ENCODE measurements at places on chromosomes 6 and 20. TPM values are rescaled to one million over a fixed set of nuclear protein-coding genes. Genes with fewer than 3 reads are reported as not detected.

CENPQ gene
- total RNA-seq, result 14.1 TPM

FILIP1 gene
- 8.2 TPM for total RNA-seq

PHACTR1 gene
- total RNA-seq, result 18.1 TPM

LY6G5C gene
- 0.40 TPM for total RNA-seq

BTN1A1 gene
- total RNA-seq, result not detected

GSTA4 gene
- total RNA-seq, result 98.8 TPM

DPPA5 gene
- not detected for total RNA-seq

BAG2 gene
- total RNA-seq, result 2.8 TPM

- no peak for DNase-seq
- H3K27ac ChIP-seq, result no peak overlapping the region
- H3K36me3 ChIP-seq, result no peaks in the 10 kb centered on the region
- H3K4me1 ChIP-seq, result peaks cover 13% of the 10 kb centered on the region
- no peak overlapping the region for H3K4me3 ChIP-seq
- H3K27me3 ChIP-seq, result peaks cover 3% of the 10 kb centered on the region
These were observed 4.0 kb downstream of the MAP3K5 start for GRCh38 chr6:136788069-136788902.

DNA sequence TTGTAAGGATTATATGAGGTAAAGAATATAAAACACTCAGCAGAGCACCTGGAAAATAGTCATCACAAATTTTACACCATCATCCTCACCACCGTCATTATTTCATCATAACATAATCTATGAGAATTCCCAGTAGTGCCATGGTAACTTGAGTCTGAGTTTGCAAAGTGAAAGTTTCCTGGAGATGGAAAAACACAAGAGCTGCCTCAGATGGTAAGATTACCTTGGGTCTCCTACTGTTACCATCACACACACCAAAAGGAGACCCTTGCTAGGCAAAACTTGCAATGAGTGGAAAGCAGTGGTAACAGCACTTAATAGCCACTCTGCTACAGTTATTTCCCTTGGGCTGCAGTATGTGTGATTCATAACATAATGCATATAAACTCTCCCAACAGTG lies 589.8 kb downstream of the RNF144B start:
- no peak overlapping the region for H3K4me3 ChIP-seq
- H3K27me3 ChIP-seq, result no peaks in the 10 kb centered on the region
- H3K27ac ChIP-seq, result no peak overlapping the region
- no peaks in the 10 kb centered on the region for H3K36me3 ChIP-seq
- H3K4me1 ChIP-seq, result no peaks in the 10 kb centered on the region

DNA sequence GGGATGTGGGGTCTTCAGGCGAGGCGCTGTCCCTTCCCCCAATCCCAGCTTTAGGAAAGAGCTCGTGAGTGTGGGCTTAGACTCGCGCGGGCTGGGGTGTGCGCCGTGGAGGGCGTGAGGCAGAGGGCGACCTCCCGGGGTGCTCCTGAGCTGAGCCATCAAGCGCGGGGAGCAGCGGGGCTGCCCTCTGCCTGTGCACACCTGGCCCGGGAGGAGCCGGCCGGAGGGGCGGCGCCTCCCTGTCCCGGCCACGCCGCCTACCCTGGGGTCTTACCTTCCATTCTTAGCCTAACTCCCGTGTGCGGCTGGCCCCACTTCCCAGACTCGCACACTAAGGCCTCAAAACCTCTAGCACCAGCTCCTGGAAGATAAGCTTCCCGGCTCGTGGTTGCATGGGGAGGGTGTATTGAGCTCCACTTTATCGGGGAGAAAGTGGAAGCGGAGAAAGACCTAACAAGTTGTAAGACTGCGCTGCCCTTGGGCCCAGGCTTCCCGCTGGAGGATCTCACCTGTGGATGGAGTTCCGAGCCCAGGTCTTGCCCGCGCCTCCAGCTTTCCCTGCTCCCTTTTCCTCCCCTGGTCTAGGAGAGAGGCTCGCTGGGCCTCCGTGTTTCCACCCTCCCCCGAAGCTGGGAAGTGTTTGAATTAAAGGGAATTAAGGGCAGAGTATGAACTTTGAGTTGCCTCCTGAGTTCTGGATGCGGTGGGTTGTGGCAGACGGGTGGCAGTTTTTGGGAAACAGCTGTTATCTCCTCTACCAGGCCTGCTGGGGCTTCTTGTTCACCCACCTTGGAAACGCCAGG lies 1.2 kb downstream of the DNMT3B start:
- no peak for DNase-seq
- H3K4me1 ChIP-seq, result peaks cover 24% of the 10 kb centered on the region
- H3K4me3 ChIP-seq, result peak overlapping the region; percentile 75
- H3K27me3 ChIP-seq, result no peaks in the 10 kb centered on the region
- H3K36me3 ChIP-seq, result no peaks in the 10 kb centered on the region

GRCh38 chr6:29758761-29759160 lies 35.5 kb downstream of the HLA-F start:
- DNase-seq, result no peak
- peaks cover 34% of the 10 kb centered on the region for H3K27me3 ChIP-seq
- peaks cover 5% of the 10 kb centered on the region for H3K4me1 ChIP-seq
- no peak overlapping the region for H3K27ac ChIP-seq

- H3K27me3 ChIP-seq, result no peaks in the 10 kb centered on the region
- no peak overlapping the region for H3K4me3 ChIP-seq
These were observed 193.3 kb downstream of the SASH1 start for GRCh38 chr6:148535976-148536375.

GRCh38 chr6:2943564-2943955 lies 27.8 kb downstream of the SERPINB6 start:
- peaks cover 20% of the 10 kb centered on the region for H3K36me3 ChIP-seq
- no peaks in the 10 kb centered on the region for H3K4me1 ChIP-seq
- H3K27ac ChIP-seq, result no peak overlapping the region
- H3K4me3 ChIP-seq, result no peak overlapping the region
- no peaks in the 10 kb centered on the region for H3K27me3 ChIP-seq

DNA sequence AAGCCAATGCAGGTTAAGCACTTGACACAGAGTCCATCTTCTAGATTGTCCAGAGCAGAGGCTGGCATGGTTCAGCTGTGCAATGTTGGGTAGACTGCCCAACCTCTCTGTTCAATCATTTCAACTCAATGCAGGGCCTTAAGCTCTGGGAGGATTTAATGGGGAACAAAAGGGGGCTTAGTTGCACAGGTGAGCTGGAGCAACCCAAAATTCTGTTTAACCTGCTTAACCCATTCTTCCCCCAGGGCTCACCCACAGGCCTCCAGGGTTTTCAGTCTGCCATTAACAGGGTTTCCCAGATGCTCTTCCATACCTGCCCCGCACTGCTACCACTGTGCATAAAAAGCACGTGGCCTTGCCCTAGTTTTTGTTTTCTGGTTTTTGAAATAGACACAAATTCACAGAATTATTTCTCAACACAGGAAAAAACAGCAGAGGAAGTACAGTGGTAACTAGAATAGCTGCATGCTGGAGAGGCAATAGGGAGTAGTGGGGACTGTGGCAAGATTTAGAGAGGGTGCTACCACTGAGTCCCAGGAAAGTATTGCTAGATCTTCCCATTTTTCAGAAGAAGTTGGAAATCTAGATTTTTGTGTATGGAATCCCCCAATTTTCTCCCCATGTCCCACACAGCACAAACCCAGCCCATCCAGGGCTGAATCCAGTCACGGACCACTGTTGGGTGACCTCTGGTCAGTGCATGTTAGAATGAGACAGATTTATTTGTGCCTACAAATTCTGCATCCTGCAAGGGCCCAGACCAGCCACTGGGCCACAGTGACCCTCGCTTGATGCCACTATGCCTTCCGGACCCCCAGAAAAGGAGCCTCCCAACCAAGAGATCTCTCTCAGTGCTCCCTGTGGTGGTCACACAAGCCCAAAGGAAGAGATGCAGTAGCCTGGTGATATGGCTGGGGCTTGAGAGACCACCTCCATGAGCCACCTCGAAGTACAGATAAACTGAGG lies 4.6 kb downstream of the PTGIS start:
- peaks cover 6% of the 10 kb centered on the region for H3K36me3 ChIP-seq
- no peak overlapping the region for H3K27ac ChIP-seq
- no peak overlapping the region for H3K4me3 ChIP-seq

- no peaks in the 10 kb centered on the region for H3K27me3 ChIP-seq
- DNase-seq, result no peak
- no peak overlapping the region for H3K4me3 ChIP-seq
- H3K27ac ChIP-seq, result no peak overlapping the region
These were observed 169.7 kb downstream of the HAO1 start for GRCh38 chr20:7770578-7770977.

DNA sequence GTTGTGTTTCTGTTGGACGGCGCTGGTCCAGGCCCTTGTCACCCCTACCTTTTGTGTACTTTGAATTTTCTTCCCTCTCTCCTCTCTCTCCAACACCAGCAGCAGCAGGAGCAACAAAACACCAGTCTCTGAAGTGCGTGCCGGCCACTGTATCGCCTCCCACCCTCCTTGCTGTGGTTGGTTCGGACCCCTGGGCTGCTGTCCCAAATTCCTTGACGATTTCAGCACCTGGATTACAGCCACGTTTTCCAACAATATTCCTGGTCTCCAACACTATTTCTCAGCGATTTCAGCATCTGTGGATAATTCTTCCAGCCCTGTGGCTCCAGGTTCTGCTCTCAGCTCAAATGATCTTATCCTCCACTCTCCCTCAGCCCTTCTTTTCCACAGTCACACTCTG lies 11.8 kb downstream of the MAS1 start:
- H3K36me3 ChIP-seq, result no peaks in the 10 kb centered on the region
- no peaks in the 10 kb centered on the region for H3K27me3 ChIP-seq

DNA sequence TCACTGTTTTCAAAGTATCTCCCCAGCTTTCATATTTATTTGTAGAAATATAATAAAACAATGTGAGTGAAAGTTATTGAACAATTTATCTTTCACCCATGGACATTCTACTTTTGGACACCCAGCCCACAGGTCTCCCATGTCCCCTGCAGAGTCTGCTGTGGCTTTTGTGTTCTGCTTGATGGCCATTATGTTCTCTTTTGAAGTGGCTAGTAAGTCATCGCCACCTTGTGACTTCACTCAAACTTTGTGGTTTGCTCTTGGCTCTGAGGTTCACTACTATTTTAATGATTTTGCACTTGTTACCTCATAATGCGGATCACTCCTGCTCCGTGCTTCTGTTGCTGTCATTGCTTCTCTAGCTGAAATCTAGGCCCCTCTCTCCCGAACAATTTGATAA lies 10.2 kb upstream of the DEFB113 start:
- no peaks in the 10 kb centered on the region for H3K27me3 ChIP-seq
- H3K36me3 ChIP-seq, result no peaks in the 10 kb centered on the region
- no peak overlapping the region for H3K27ac ChIP-seq

DNA sequence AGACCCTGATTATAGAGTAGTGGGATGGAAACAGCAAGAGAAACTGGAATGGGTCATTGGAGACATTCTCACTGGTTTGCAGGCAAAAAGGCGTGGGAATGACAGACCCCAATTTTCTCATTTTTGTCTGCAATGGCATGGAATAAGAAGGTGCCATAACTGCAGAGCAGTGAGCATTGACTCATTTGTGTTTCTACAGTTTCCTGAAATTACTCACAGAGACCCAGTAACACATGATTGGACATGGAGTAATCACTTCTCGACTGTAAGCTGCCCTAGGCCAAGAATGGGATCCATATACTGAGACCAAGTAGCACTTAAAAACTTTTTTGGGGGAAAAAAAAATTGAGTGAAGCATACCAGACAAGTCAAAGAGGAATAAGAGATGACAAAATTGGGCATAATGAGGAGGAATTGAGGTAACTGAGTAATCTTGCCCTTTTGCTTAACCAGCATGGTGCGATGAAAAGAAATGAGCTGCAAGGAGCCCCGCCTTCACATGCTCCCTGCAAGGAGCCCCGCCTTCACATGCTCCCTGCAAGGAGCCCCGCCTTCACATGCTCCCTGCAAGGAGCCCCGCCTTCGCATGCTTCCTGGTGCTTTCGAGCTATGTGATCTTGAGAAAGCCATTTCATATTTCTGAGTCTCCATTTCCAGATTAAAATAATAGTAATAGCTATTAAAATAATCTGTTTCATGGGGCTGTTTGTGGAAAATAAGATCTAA lies 44.1 kb downstream of the NHSL1 start:
- H3K36me3 ChIP-seq, result peaks cover 2% of the 10 kb centered on the region
- H3K27ac ChIP-seq, result no peak overlapping the region
- no peak for DNase-seq
- H3K4me1 ChIP-seq, result no peaks in the 10 kb centered on the region
- no peak overlapping the region for H3K4me3 ChIP-seq

- no peaks in the 10 kb centered on the region for H3K4me1 ChIP-seq
- peak; percentile 55 for DNase-seq
- H3K27me3 ChIP-seq, result no peaks in the 10 kb centered on the region
- H3K36me3 ChIP-seq, result no peaks in the 10 kb centered on the region
- H3K4me3 ChIP-seq, result no peak overlapping the region
- no peak overlapping the region for H3K27ac ChIP-seq
These were observed 41.5 kb upstream of the KCNQ5 start for GRCh38 chr6:72580281-72580940.

- peak overlapping the region; percentile 73 for H3K27ac ChIP-seq
- peak; percentile 21 for DNase-seq
- H3K27me3 ChIP-seq, result no peaks in the 10 kb centered on the region
- H3K36me3 ChIP-seq, result no peaks in the 10 kb centered on the region
- H3K4me1 ChIP-seq, result peaks cover 21% of the 10 kb centered on the region
- H3K4me3 ChIP-seq, result no peak overlapping the region
These were observed 501.8 kb upstream of the SULF2 start for GRCh38 chr20:48287021-48287494.

- peaks cover 7% of the 10 kb centered on the region for H3K4me1 ChIP-seq
- H3K27ac ChIP-seq, result no peak overlapping the region
- H3K36me3 ChIP-seq, result no peaks in the 10 kb centered on the region
- H3K27me3 ChIP-seq, result no peaks in the 10 kb centered on the region
- no peak for DNase-seq
- H3K4me3 ChIP-seq, result no peak overlapping the region
These were observed 63.7 kb downstream of the ME1 start for GRCh38 chr6:83367104-83367503.

DNA sequence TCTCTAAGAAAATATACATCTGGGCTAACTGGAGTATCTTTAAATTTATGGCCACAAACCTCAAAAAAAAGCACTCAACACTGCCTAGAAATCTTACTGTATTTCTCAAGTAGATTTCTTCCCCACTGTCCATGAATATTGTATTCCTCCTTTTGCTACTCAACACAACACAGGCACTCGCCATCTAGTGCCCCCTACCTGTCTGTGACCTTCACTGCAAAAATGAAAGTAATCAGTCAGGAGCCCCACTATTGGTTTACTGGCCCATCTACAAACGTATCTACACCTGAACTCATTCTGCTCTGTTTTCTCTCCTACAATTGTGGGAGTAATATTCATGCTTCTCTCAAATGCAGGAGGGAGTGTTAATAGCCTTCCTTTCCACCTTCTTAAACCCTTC lies 58.3 kb downstream of the LY86 start:
- no peaks in the 10 kb centered on the region for H3K27me3 ChIP-seq
- H3K27ac ChIP-seq, result no peak overlapping the region
- no peak for DNase-seq
- no peaks in the 10 kb centered on the region for H3K36me3 ChIP-seq

DNA sequence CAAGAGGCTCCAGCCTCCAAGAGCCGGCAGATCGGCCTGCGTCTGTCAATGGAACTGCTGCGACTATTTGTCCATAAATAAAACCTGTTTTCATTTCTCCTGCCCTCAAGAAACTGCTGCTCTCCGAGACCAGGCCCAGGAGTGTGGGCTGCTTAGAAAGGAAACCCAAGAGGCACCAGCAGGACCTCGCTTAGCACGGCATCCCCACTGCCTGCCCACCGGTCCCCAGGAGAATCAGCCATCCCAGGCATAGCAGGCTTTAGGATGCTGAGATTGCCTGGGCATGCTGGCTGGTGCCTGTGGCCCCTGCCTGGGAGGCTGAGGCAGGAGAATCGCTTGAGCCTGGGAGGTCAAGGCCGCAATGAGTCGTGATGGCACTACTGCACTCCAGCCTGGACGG lies 17.6 kb downstream of the NTSR1 start:
- H3K4me3 ChIP-seq, result no peak overlapping the region
- no peak overlapping the region for H3K27ac ChIP-seq
- DNase-seq, result no peak
- H3K4me1 ChIP-seq, result peaks cover 14% of the 10 kb centered on the region
- H3K27me3 ChIP-seq, result peaks cover 6% of the 10 kb centered on the region
- H3K36me3 ChIP-seq, result peaks cover 10% of the 10 kb centered on the region

Data from spinal cord (tissue), 10 donors.